C1 segment of cervical spinal cord (tissue), 14 donors: ENCODE measurements at places on chromosomes 2 and 18.

DNA sequence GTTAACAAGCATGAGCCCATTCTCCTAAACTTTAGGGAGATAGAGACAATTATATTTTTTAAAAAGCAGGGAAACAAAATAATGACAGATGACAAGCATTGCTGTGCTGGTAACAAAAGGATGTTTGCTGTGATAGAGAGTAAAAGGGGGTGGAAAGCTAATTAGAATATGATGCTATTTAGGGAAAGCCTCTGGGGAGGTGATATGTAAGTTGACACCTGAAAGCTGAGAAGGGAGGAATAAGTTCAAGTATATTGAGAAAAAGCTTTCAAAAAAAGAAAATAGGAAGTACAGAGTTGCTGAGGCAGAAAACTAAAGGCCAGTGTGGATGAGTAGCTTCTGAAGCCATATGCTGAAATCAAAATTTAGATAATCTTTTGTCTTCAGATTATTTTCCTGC lies 565.2 kb upstream of the NRXN1 start:
- no peak for DNase-seq

DNA sequence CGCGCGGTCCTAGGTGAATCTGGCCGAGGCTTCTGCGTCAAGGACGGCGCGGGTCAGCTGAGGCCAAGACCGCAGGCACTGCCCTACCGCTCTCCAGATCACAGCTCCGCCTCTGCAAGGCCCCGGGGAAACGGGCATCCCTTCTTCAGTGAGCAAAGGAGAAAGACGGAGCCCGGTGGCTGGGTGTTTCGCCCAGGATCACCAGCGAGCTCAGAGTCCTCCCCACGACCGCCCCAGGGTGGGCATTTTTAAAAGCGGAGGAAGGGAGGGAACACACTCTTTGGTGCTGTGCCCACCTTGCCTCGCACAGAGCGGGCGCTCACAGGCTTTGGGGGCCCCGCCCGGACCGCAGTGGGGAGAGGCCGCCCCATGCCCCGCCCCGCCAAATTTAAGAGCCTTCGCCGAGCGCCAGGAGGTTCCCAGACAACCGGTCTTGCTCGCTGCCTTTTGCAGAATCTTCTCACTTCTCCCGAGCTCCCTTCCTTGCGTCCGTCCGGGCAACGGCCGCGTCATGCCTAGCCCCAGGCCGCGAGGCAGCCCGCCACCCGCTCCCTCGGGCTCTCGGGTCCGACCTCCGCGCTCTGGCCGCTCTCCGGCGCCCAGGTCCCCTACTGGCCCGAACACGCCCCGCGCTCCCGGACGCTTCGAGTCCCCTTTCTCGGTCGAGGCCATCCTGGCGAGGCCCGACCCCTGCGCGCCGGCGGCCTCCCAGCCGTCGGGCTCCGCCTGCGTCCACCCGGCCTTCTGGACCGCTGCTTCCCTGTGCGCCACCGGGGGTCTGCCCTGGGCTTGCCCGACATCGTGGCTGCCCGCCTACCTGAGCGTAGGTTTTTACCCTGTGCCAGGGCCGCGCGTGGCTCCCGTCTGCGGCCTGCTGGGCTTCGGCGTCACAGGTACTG lies at the start of gene NOTO:
Gene NOTO (plus strand): TSS at position 419 of the 899 bp plus-strand sequence. CDS start 93 bp downstream, at position 512.
- no peak for DNase-seq

GRCh38 chr2:124437811-124438210 lies 412.7 kb downstream of the CNTNAP5 start:
- no peak for DNase-seq

GRCh38 chr2:232551776-232552175 lies 1.3 kb downstream of the EIF4E2 start:
- DNase-seq: no peak

GRCh38 chr2:106053116-106053515 lies 141.0 kb downstream of the UXS1 start:
- no peak for DNase-seq

DNA sequence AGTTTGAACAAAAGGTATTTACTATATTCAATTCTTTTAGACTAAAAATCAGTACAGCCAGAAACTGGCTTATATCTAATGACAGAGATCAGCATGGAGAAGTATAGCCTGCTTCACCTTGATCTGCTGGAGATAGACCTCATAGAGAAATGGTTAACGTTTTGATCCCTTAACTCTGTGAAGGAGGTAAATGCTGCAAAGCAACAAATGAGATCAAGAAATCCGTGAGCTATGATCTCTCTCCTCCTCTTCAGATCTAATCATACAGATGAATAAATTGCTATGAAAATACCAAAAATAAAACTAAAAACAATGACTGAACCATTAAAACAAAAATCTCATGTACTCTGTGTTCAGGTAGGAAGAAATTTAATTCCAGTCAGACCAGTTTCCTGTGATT lies 42.8 kb downstream of the KLHL14 start:
- no peak for DNase-seq

DNA sequence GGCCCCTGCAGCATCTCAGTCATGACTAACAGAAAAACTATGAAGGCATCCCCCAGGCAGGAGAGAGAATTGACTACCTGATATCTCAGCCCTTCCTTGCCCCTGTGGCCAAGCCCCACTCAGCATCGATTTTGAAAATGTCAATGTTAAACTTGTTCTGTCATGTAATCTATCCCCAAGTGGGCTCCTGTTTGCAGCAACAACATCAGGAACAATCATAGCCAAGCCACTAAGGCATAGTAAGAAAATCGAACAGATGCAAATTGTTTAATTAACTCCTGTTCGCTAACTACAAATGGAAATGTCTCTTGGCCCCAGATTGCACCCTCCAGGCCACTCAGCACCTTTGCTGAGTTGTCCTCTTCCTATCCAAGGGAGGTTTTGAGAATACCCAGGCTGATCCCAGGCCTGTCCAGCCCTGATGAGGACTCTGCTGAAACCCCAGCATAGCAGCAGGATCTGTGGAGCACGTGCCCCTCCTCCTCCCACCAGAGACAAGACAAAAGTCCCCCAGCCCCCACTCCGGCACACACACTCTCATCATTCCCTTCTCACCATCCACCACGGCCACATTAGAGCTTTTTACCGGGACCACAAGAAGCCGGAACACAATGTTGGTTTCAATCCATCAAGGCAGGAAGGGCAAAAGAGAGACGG lies 150.1 kb downstream of the TNS1 start:
- DNase-seq: no peak

GRCh38 chr2:47631792-47632398 lies 151.1 kb upstream of the MSH6 start:
- no peak for DNase-seq

DNA sequence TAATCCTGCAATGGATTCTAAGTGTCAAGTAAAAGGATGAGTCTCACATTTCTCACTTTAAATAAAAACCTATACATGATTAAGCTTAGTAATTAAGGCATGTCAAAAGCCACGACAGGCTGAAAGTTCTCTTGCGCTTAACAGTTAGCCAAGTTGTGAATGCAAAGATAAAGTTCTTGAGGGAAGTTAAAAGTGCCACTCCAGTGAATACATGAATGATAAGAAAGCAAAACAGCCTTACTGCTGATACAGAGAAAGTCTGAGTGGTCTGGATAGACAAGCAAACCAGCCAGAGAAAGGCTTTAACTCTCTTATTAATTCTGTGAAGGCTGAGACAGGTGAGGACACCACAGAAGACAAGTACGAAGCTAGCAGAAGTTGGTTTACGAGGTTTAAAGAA lies 12.7 kb downstream of the THOC1 start:
- no peak for DNase-seq

DNA sequence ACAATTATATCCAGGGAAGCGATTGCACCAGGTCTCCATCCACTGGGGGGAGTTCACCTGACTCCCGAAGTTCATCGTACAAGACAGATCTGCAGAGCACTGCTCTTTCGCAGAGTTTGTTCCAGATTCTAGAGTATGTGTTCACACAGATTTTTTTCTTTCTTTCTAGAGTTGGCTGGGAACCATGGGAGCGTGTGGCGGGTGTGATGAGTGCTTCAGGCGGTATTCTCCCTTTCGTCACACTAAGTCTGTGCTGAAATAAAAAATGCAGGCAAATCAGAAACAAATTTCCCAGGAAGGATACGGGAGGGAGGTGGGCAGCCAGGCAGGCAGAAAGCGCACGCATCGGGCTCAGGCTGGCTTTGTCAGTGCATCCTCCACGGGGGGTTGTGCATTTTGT lies 129.8 kb upstream of the SOX11 start:
- DNase-seq: no peak

DNA sequence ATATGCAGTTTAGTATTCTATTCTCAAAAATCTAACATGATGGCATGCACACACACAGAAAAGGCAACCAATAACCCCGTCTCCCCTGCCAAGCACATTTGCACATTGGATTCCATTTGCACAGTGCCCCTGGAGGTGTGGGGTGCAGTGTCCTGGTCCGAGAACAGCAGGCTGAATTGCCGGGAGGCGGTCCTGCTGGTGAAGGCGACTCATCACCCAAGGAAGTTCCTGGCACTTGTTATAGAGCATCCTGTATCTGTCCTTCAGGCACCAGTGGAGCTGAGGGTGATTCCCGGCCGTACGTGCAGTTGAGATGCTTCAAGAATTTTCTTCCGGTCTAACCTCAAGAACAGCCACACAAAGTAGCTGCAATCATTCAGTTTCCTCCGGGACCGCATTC lies 73.0 kb upstream of the RAB12 start:
- DNase-seq: no peak

GRCh38 chr18:43774497-43774896 lies 497.2 kb upstream of the SYT4 start:
- DNase-seq: no peak

DNA sequence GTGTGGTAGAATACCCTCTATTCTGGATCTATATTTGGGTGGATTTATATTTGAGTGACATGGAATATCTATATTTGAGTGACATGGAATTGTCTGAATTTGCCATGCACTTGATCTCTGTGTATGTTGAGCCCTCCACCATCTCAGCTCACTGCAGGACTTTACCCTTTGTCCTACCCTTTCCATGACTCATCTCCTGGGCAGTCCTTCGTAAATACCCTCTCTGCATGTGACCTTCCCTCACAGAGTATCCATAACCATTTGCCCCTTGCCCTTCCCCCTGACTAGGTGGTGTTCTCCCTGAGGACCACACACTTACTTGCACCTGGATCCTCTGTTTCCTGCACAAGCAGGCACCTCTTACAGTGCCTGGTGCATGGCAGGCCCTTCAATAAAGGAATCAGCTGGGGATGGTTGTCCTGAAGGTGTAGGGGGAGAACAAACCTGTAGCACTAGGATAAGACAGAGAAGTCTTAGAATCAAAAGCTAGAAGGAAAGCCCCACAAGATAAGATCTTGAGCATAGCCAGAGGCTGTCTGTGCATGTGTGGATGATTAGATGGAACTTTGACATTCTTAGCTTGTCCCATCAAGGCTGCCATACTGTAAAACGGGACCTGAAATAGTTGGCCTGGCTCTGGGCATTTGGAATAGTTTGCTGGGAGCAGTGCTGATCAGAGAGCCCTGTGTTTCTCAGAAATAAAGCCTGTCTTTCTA lies 230.4 kb downstream of the FHOD3 start:
- DNase-seq: no peak

- DNase-seq: no peak
These were observed 24.8 kb upstream of the TUBB6 start for GRCh38 chr18:12283256-12283655.

- no peak for DNase-seq
These were observed 557.1 kb upstream of the MEX3C start for GRCh38 chr18:51754566-51754965.

- DNase-seq: no peak
These were observed 186.5 kb upstream of the NRP2 start for GRCh38 chr2:205495819-205496218.

GRCh38 chr2:216499641-216500218 lies 1.1 kb downstream of the RPL37A start:
- DNase-seq: no peak

DNA sequence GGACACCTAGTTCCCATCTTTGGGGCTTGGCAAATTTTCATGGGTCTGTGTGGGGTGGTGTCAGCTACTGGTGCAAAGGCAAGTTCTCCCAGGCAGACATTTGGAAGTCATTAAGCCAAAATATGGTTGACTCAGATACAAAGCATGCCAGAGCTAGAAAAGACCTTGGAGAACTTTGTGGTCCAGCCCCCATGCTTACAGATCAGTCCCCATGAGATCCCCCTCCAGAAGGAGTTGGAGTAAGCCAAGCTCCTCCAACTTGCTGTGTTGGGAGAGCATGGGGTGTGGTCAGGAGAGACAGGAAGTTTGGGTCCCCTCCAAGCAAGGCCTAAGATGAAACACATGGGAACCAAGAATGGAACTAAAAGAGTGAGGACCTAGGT lies 224.5 kb downstream of the CYP26B1 start:
- no peak for DNase-seq

DNA sequence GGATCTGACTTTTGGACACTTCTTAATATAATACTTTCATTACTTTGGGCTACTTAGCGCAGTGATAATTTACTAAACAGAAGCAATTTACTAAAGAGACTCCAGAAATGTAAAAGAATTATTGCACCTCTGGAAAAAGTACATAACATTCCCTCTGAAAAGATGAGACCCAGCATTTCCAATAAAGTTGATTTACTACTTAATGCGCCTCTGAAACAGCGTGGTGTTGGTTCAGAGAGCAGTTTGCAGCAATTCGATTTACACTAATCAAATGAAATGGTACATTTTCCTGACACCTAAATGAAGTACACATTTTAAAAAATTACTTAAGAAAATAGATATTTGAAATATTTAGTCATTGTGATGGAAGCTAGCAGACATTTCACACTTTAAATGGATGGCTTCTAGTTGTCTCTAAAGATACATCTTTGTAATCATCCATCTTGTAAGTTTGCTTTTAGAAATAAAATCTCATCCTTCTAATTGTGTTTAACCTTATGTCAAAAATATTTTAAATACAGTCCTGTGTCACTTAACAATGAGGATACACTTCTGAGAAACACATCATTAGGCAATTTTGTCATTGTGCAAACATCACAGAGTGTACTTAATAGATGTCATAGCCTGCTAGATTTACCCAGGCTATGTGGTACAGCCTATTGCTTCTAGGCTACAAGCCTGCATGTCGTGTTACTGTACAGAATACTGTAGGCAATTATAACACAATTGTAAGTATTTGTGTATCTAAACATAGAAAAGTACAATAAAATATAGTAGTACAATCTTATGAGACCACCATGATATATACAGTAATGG lies 284.6 kb upstream of the UBE2E3 start:
- no peak for DNase-seq

DNA sequence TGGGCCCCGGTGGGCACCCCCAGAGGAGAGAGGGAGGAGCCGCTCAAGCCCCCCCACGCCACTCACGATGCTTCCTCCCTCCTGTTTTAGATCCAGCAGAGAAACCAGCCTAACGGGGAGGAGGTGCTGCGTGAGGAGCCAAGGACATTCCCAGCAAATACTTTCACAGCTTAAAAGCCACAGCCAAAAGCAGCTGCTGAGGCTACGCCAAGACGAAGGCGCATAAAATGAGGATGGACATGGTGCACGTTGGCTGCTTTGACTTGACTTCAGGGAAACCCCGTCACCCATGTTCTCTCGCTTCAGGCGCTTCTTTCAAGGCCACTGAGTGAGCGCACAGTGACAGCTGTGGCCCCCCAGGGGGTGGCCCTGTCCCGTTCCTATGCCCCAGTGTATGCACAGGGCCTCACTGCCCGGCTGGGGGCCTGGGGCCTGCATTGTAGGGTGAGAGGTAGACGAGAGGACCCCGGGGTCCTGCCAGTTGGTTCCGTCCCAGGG lies 72.1 kb upstream of the PXDN start:
- no peak for DNase-seq

GRCh38 chr18:22387787-22388186 lies 29.9 kb downstream of the CTAGE1 start:
- DNase-seq: no peak

- no peak for DNase-seq
These were observed 214.7 kb downstream of the SEPTIN10 start for GRCh38 chr2:109399066-109399465.

- DNase-seq: no peak
These were observed 250.0 kb downstream of the SOX11 start for GRCh38 chr2:5942204-5942603.

- DNase-seq: no peak
These were observed 38.3 kb downstream of the APLF start for GRCh38 chr2:68505603-68506159.
